ENCODE measurements at places on chromosomes 3 and 15.

- no peak for DNase-seq
These were observed 38.1 kb downstream of the NMNAT3 start for GRCh38 chr3:139639662-139640061.

- no peak for DNase-seq
These were observed 1.3 kb upstream of the MESD start for GRCh38 chr15:80990955-80991354.

DNA sequence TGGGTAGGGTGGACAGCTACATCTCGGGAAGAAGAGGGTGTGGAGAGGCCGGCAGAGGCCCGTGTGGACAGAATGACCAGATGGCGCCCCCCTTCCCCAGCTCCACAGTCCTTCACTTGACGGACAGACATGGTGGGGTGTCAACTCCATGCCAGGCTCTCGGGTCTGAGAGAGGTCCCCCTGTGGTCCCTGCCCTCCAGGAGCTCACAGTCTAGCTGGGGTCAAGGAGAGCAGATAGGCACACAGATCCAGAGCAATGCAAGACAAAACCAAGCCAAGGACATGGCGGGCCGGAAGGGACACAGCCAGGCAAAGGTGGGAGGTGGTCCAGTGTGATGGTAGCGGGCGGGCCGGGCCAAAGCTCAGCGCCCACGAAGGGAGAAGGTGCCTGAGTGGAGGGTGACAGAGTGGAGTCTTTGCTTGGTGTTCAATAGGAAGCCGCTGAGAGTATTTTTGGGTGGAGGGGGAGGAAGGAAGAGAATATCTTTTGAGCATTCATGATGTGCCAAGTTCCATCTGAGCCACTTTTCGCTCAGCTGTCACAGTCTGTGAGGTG, 72.1 kb upstream of the SEC13 start:
- DNase-seq, result no peak

- no peak for DNase-seq
These were observed 3.5 kb downstream of the SPINT1 start for GRCh38 chr15:40847223-40847961.

DNA sequence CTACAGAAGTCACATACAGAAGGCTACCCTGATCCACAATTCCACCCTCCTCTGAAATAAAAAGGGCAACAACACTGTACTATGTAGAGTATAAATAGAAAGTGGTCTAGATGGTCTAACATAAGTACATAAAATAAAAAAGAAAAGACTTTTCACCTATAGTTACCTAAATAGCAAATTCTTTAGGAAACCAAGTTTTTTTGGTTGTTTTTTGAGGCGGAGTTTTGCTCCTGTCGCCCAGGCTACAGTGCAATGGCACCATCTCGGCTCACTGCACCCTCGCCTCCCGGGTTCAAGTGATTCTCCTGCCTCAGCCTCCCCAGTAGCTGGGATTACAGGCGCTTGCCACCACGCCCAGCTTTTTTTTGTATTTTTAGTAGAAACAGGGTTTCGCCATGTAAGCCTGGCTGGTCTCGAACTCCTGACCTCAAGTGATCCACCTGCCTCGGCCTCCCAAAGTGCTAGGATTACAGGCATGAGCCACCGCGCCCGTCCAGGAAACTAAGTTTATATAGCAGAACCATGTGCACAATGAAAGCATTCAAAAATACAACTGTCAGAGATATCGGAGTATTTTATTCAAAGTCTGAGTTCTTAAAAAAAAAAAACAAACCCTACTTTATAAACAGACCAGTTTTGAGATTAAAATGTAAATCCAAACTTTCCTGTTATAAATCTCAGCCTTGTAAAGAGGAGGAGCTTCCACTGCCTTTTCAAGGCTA, 1.7 kb downstream of the SIN3A start:
- DNase-seq, result no peak

DNA sequence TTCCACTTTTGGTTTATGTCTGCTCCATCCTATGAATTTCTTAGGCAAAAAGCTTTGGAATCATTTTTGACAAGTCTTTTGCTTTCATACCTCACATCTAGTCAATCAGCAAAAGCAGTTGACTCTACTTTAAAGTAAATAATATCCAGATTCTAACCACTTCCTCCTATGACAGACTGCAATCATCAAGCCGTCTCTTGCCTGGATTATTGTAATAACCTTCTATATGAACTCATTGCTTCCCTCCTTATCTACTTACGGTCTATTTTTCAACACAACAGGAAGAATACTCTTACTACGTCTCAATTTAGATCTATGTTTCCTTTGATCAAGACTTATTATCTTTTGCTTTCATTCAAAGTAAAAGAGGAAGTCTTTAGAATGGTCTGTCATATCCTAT, 20.7 kb downstream of the CLDN1 start:
- DNase-seq, result no peak

DNA sequence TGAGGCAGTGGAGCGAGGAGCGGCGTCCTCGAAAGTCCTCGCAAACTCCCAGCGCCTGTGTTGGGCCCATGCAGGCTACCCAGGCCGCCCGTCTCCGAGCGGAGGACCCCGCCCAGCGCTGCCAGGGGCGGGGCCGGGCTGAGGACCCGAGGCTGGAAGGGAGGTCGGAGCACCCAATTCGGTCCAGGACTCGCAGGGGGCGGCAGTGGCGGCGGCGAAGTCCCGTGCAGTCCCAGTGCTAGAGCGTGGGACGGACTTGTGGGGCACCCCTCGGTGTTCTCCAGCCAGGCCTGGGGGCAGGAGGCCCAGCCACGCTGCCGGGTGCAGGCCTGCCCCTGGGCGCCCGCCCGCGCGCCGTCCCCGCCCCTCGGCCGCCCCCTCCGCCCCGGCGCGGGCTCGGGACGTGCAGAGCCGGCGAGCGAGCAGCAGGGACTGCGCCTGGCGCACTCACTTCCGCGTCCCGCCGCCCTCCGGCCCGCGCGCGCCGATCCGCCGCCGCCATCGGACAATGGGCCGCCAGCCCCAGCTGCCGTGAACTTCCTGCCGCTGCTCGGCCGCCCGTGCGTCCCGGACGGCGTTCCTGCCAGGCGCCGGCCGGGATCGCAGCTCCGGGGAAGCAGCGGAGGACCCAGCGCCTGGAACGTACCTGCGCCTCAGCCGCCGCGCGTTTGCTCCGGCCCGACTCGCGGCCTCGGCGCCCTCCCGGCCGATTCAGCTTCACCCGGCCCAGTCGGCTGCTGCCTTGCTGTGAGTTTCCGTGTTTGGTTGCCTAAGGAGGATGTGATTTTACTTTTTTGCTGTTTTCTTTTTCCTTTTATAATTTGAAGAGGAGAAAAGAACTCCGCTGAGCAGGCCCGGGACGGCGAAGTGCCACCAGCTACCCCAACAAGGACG, 596 bp upstream of the LIMD1 start:
- no peak for DNase-seq

DNA sequence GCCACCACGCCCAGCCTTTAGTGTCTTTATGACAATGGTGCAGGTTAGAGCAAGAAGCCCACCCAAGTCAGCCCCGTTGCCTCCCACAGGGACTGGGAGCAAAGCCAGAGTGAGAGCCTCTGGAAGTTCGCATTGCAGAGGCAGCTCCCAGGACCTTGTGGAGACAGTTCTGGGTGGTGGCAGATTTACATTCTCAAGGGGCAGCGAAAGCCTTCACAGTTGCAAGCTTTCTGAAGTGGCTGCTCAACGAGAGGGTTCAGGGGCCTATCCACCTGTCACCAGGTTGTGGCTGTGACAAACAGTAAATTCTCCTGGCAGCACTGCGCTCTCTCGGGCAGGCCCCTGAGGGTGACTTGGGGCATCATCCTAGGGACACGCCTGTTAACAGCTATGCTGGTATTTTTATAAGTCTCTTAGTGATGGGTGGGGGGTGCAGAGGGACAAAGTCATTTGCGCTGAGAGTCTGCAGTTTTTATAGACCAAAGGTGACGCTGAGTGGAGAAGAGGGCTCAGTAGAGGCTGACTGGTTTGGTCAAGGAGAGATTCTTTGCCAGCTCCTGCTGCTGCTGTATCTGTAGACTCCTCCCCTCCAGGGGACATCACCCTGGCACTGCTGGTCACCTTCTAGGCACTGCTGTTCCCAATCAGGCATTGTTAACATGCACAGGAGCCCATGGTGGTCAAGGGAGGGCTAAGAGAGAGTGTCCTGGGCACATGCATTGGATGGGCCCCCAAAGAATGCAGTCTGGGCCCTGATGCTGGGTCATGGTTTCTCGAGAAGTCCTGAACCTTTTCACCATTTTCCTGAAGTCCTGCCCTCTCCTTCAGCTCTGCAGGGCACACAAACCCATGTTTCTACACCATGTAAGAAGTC, 57.5 kb upstream of the KLF13 start:
- no peak for DNase-seq

- DNase-seq, result no peak
These were observed 1.7 kb upstream of the PSTPIP1 start for GRCh38 chr15:76993114-76993725.

DNA sequence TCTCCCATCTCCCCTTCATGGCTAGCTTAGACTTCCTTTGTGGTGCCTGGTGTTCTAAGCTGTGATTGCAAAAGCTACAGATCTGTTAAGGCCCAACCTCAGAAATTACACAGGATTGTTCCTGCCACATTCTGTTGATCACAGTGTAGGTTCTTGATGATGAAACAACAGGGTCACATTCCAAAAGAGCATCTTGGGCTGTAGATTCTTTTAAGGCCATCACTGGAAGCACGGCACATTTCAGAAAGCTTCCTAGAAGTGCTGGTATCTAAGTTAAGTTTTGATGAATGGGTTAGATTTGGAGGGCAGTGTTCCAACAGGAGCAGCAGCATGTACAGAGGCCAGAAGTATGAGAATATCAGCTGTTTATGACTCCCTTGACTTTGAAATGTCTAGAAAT, 107.5 kb upstream of the SKOR1 start:
- DNase-seq, result no peak

DNA sequence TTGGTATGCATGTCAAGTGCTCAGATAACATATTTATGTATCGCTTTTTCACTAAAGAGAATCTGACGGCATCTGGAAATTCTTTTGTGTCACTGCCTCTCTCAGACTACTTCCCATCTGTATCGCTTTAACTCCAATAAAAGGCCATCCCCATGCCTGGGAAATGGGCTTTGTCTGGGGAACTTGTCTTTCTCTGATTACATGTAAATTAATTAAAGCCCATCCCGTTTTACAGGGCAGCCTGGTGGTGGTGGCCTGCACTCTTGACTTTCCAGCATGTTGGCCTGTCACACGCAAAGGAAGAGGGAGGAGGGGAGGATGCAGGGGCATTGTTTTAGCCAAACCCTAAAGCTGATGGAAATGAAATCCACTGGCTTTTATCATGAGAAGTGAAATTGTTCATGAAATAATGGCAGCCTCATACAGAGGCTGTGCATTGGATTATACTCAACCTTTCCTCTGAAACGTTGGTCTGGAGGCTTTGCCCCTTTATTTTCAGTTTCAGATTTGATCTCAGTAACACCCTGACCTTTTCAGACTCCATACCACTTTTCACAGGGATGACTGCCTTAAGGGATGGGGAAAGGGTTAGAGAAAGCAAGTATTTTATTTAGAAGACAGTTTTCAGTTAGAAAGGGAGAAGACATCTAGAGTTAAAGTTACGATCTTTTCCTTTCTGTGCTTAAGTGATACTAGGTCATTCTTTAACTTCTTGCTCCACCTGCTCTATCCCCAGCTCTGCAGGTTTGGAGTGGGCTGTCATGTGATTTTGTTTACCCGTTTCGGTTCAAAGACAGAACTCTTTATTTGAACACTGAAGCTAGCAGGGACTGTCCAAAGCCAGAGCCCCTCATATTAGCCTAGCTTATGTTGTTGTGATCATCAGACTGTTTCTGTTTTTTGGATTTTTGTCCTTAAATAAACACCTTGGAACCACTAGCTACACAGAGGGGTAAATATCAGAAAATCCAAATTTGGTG, 94.6 kb upstream of the CTDSPL start:
- no peak for DNase-seq

GRCh38 chr3:181713280-181713647, 1.5 kb downstream of the SOX2 start:
- DNase-seq, result no peak

DNA sequence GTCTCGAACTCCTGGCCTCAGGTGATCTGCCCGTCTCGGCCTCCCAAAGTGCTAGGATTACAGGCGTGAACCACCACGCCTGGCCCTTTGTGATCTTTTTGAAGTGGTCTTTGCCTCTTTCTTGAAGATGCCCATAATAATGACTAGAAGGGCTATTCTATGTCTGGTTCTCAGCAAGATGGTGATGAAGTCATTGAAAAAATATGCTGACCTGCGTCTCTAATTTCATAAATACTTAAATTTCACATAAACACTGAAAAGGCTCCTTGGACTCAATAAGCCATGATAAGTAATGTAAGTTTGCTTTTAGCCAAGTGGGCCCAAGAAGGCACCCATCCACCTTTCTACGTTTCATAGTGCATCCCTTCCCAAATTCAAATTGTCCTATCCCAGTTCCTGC, 775 bp upstream of the MAPK6 start:
- no peak for DNase-seq

- DNase-seq, result no peak
These were observed 25.2 kb downstream of the OXNAD1 start for GRCh38 chr3:16290007-16290826.

- DNase-seq, result no peak
These were observed 11.4 kb downstream of the FAM174B start for GRCh38 chr15:92643849-92644815.

Measured in AG04449 (cell line).